ENCODE measurements at places on chromosomes 7 and 10. TPM values are rescaled to one million over a fixed set of nuclear protein-coding genes. Genes with fewer than 3 reads are reported as not detected.

The SPDYE8 gene
- not detected for polyA plus RNA-seq

The CHAT gene
- polyA plus RNA-seq = not detected

The MKI67 gene
- polyA plus RNA-seq = 0.40 TPM

The TBX20 gene
- 0.13 TPM for polyA plus RNA-seq

The THSD7A gene
- 0.97 TPM for polyA plus RNA-seq

The OR6V1 gene
- polyA plus RNA-seq = not detected

The CAV1 gene
- polyA plus RNA-seq = 35.4 TPM

The AASS gene
- 11.0 TPM for polyA plus RNA-seq

The KIF11 gene
- 0.30 TPM for polyA plus RNA-seq

The FZD1 gene
- 5.2 TPM for polyA plus RNA-seq

The HYAL4 gene
- not detected for polyA plus RNA-seq

The TET1 gene
- polyA plus RNA-seq = 0.24 TPM

The C10orf143 gene
- 13.6 TPM for polyA plus RNA-seq

The SKIDA1 gene
- 1.6 TPM for polyA plus RNA-seq

The COL1A2 gene
- 168 TPM for polyA plus RNA-seq

All from adrenal gland (tissue), 19 donors.